Stimulated activated CD4-positive, alpha-beta T cell treated with anti-CD3 and anti-CD28 coated beads, Interleukin-15, amount 100 ng/mL, for 48 hours (primary cell): ENCODE measurements at places on chromosomes 1 and 21.

DNA sequence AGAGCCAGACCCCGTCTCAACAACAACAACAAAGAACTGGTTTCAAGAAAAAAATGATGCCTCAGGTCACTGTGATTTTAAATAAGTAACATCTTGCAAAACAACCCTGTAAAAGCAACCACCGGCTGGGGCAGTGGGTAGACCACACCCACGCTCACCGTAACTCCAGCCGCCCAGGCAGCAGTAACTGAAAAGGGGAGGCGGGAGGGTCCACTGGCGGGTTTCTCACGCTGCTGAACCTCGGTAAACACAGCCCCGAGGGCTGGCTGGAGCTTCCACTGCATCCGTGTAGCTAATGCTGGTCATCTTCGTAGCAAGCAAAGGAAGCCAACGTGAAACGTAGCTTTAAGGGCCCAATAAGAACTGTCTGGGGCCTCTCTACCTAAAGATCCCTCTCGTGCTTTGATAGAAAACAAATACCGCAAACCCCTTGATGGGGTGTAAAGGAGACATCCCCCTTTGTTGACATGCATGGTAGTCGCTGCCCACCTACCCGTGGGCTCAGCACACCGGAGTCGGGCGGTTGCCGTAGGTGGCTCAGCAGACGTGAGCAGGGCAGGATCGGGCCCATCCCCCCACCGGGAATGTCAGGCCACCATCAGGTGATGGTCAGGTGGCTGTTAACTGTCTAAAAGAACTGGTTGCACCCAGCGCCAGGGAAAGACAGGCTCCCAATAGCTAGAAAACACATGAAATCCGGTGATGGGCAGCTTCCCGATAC lies 4.2 kb downstream of the C1orf159 start:
- DNase-seq, result no peak

GRCh38 chr1:197181982-197182381 lies 35.5 kb upstream of the ASPM start:
- no peak for DNase-seq

- DNase-seq, result no peak
These were observed at the start of gene PRDM16 for GRCh38 chr1:3068564-3069431. Gene PRDM16, plus strand, starts transcription at chr1:3069203. Its CDS starts 57 bp downstream, at chr1:3069260.

DNA sequence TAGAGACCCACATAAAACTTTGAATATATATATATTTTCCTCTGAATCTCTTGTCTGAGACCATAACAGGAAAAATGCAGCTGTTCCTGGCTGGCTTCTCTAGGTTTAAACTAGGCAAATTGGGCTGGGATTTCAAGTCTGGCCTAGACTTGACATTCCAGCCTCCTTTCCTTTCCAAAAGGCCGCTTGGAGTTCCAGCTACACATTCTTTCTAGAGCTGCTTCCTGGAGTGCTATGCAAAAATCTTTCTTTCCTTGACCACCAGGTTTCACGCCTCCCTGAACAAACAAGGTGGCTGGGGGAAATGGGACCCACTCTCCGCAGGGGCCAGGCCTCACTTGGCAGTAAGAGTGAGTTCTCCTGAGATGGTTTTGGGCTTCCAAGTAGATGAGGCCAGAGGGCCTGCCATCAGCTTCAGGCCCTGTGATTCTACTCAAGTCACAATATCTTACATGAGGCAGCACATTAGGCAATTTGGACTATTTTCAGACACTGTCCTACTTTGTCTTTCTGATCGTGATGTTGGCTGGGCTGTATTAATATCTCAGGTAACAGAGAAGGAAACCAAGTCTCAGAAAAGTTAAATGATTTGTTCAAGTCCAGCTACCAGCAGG lies 102.4 kb downstream of the FAM78B start:
- DNase-seq, result no peak

DNA sequence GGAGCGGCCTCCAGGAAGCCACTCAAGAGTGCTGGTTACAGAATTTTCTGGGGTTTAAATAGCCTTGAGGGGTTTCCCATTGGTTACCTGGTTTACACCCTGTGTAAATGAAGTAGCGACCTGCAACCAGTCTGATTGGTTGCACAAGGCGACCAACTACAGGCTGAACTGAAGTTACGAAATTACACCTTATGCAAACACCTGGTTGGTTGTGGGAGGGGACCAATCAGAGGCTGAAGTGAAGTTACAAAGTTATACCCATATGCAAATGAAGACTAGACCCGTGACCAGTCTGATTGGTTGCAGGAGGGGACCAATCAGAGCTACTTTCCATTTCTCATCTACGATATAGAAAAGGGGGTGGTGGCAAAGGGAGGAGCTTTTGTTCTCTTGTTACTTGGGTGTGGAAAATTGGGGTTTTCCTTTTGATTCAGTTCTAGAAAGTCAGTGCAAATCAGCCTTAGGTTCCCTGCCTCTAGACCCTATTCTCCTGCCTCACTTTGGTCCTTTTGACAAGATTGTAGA lies 22.2 kb upstream of the C1orf174 start:
- DNase-seq, result no peak

GRCh38 chr1:111191496-111191895 lies 8.9 kb downstream of the DENND2D start:
- DNase-seq, result no peak

DNA sequence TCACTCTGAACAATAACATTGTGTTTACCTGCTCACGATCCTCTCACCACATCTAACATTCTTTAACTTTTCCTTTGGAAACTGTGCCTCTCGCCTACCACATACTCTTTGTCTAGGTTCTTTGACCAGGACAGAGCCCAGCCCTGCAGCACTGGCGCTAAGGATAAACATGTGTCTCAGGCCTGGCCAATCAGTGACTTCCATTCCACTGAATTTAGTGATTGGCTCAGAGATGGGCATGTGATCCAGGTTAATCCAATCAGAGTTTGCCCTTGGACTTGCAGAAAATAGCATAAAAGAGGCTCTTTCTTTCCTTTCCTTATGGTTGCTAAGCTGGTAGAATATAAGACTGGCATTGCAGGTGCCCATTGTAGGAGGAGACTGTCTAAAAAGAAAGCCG lies 605.7 kb downstream of the MATN1 start:
- DNase-seq, result no peak

DNA sequence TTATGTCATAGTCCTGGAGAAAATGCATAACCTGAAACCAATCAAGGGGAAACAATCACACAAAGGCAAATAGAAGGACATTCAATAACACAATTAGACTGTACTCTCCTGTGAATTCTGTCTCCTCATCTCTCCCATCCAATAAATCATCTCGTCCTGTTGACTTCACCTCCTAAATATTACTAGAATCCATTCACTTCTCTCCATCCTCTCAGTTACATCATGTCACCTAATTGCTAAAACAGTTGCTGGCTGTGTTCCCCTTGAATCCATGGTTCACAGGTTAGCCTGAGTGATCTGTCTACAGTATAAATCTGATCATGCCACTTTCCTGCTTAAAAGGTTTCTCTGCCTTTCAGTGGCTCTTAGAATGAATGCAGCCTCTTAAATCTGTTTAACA lies 220.2 kb downstream of the TGFB2 start:
- DNase-seq, result no peak
